ENCODE measurements at places on chromosomes 3 and 15.

GRCh38 chr3:173584093-173584837 is 186.7 kb downstream of the NLGN1 start:
- ATAC-seq: no peak

- no peak for ATAC-seq
These were observed 2.7 kb downstream of the SMAD6 start for GRCh38 chr15:66704803-66705153.

GRCh38 chr15:43529141-43529540 is 11.7 kb downstream of the MAP1A start:
- ATAC-seq: peak; percentile 8

GRCh38 chr3:128187495-128187894 is 34.2 kb downstream of the EEFSEC start:
- no peak for ATAC-seq

GRCh38 chr3:130907500-130907899 is 13.6 kb downstream of the ATP2C1 start:
- ATAC-seq: no peak

GRCh38 chr3:148906667-148907066 is 41.6 kb downstream of the CPA3 start:
- no peak for ATAC-seq

GRCh38 chr3:169526246-169526645 is 137.3 kb downstream of the MECOM start:
- peak; percentile 48 for ATAC-seq

GRCh38 chr15:94666553-94666952 is 435.2 kb downstream of the MCTP2 start:
- ATAC-seq: no peak

DNA sequence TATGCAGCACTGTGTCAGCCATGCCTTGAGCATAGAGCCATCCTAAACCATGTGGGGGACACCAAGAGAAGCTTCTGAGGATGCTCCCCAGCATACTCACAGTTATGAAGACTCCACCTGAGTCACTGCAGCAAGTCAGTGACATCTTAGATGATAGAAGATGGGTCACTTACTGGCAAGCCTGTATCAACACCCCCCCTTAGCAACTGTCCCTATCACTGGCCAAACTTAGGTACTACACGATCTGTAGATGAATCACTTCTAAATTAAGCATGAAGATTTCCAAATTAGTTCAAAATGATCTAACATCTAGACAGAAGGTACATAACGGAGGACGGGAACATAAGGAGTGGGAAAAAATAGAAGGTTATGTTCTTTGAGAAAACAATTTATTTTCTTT is 13.2 kb upstream of the LMCD1 start:
- no peak for ATAC-seq

GRCh38 chr3:140421884-140422283 is 256.0 kb upstream of the TRIM42 start:
- no peak for ATAC-seq

GRCh38 chr15:46088486-46089445 is 453.9 kb downstream of the SQOR start:
- no peak for ATAC-seq

DNA sequence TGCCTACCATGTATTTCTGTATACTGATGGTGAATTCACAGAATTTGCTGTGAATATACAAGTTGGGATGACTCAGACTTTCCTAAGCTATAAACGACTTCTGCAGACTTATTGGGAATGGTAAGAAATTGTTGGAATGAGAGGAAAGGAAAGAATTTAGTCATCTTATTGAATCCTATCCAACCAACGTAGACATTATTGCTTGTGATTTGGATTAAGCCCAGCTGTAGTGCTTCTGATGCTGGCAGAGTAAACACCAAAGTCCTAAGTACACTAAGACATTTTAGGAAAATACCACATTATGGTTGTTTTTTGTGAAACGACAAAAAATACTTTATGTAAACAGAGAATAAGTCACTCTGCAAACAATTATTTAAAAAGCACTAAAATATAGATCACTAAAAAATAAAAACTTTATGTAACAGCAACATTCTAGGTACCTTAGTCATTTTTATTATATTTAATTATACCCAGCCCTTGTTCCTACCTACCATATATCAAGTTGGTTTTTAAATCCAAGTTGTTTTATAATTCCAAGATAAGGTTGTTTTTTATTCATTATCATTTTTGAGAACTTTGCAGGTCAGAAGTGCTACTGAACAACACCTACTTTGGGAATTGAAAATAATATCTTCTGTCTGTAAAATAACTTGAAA is 99.2 kb upstream of the MLF1 start:
- no peak for ATAC-seq

- ATAC-seq: no peak
These were observed 52.8 kb upstream of the FAM98B start for GRCh38 chr15:38401106-38401505.

GRCh38 chr15:65611888-65612615 is 1.1 kb upstream of the INTS14 start:
- ATAC-seq: no peak

- no peak for ATAC-seq
These were observed 339.2 kb downstream of the FOXP1 start for GRCh38 chr3:71244153-71244825.

GRCh38 chr3:101779047-101779821 is at the start of gene NXPE3:
Gene NXPE3, plus strand, starts transcription at chr3:101779211. Its CDS starts 6,386 bp downstream, at chr3:101785597.
- peak; percentile 95 for ATAC-seq
